ENCODE measurements at places on chromosomes 6 and 20.

- no peak for DNase-seq
Measured at GRCh38 chr20:37209661-37210314, 30.4 kb upstream of the MROH8 start.

DNA sequence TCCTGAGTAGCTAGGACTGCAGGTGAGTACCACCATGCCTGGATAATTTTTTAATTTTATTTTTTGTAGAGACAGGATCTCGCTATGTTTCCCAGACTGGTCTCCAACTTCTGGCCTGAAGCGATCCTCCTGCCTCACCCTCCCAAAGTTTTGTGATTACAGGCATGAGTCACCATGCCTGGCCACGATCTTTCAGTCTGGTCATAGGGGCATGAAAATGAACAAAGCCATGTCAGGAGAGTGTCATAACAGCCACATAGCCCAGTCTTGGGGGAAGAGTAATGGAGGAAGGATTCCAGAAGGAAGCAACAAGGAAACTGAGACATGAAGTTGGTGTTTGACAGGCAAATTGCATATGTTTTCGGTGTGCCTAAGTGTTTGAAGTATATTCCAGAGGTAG lies 17.0 kb upstream of the SNX3 start:
- no peak for DNase-seq

GRCh38 chr6:13302751-13303667 lies 25.3 kb downstream of the TBC1D7 start:
- peak; percentile 98 for DNase-seq

GRCh38 chr6:6590530-6590929 lies 2.0 kb downstream of the LY86 start:
- no peak for DNase-seq

GRCh38 chr20:654417-654750 lies 1.4 kb upstream of the SRXN1 start:
- DNase-seq: no peak

DNA sequence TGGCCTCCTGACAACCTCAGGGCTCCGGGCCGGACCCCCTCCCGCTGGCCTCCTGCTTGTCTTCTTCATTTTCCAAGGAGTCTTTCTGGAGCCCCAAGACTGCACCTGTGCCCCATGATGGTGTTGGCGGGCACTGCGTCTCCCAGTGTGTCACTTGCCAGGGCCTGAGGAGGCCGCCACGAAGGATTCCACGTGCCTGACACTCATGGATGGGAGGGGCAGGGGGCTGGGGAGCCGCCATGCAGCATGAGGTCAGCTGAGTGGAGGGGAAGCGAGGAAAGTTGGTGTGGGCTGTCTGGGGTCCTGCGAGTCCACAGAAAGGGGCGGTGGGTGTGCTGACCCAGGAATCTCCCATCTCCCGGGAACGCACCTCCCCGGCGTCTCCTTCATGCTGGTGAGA lies 165.7 kb downstream of the SMOC2 start:
- no peak for DNase-seq

DNA sequence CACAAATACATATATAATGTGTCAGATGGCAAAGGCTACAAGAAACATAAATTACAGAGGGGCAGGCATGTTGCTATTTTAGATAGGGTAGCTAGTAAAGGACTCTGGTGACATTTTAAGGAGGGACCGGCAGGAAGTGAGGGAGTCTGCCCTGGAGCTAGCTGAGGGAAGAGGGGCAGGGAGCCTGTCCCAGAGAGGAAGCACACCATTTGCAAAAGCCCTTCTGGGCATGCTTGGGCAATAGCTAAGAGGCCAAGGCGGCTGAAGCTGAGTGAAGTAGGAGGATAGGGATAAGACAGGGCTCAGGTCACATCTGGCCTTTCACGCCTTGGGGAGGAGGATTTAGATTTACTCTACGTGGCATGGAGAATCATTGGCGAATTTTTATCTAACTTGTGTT lies 96.2 kb downstream of the RTN4IP1 start:
- DNase-seq: no peak

DNA sequence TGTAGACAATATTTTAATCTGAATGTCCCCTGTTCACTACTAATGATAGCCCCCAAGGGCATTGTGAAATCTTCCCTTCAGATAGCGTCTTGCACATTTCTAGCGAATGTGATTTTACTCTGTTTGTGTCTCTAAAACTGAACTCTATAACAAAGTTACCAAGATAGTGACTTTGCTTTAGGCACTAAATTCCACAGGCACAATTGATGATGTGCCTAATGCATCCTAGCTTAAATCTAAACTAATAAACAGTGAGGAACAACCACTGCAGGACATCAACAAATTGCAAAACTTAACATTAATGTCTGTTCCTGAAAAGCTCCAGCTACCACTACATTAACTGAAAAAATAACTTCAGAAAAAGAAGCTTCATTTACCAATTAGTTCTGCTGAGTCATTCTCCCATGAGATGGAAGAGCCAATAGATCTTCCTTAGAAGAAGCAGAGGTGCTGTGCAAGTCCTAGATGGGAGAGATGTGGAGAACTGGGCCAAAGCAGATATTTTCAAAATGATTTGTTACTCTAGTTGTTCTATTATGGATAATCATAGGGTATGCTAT lies 1065.0 kb downstream of the EPHA7 start:
- DNase-seq: no peak

DNA sequence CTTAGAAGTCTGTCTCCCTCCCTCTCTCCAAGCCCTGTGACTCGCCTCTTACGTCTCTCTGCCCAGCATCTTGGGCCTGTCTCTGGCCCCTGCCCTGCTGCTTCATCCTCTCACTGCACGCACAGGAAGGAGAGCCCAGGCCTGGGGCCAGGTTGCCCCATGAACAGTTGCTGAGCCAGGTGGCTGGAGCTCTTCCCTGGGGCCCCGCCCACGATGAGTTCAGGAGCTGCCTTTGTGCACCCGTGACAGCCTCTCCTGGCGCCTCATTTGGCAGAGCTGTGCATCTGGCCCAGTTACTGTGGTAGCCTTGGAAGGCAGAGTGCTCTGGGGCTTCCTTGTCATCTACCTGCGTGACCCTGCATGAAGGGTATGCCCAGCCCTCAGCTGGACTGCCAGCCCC lies 44.5 kb downstream of the SLC52A3 start:
- no peak for DNase-seq

DNA sequence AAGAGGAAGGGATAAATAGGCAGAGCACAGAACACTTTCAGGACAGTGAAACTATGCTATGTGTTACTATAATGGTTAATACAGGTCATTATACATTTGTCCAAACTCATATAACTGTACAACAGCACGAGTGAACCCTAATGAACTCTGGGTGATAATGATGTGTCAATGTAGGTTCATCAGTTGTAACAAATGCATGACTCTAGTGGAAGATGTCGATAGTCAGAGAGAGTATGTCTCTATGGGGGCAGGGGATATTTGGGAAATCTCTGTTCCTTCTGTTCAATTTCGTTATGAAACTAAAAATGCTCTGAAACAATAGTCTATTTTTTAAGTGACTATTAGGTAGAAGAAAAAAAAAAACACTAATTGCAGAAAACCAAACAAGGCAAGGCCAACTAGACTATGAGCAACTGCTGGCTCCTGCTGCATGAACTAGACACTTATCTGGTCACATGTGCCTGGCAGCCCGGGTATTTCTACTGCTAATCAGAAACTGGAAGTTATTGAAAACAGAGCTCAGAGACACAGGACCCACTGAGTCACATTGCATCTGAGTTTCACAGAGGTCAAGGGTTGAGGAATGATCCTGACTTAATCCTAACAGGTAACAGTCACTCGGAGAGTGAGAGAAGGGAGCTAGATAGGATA lies 97.9 kb downstream of the ISM1 start:
- DNase-seq: peak; percentile 2

GRCh38 chr6:111918825-111919224 lies 45.6 kb upstream of the FYN start:
- peak; percentile 90 for DNase-seq

DNA sequence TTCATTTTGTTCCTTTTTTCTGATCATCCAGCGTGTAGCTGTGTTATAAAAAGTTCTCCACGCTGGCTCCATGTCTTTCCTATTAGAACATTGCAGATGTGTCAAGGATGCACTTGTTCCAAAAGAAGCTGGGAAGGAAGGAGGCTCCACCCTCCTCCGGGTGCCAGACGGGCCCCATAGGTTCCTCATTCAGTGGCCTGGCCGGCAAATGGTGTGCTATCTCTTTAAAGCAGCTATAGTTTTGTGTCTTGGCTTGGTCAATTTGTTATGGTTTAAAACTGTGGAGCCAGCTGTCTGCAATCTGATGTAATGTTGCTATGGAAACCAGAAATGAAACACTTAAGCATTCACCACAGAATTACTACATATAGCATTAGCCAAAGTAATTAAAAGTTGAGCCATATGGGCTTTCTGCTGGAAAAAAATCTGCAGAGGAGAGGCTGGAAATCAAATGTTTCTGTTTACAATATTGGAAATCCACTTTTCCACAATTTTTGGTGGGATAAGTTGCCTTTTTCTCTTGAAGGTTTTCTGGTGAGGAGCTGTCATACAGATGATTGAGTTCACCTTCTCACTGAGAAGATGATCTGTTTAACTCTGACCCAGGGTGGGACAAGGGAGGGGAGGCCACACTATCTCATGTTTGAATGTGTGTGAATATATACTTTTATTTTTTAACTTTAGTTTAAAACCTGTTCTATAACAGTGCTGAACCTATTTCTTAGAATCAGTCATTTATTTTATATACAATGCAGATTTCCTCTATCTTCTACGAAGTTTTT lies 167.4 kb downstream of the SASH1 start:
- DNase-seq: peak; percentile 87

GRCh38 chr6:85576476-85576875 lies 17.2 kb downstream of the SNX14 start:
- DNase-seq: no peak

DNA sequence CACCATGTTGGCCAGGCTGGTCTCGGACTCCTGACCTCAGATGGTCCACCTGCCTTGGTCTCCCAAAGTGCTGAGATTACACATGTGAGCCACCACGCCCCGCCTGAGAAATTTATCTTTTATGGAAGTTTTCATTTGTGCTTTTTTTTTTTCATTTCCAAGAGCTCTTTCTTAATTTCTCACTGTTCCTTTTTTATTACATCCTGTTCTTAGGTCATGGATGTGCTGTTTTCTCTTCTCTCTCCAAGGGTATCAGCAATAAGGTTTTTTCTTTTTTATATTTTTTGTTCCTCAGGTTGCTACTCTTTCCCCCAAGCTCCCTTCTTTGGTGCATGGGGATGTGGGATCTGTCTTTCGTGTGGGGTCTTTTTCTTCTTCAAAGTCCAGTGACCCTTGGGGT lies 21.2 kb upstream of the LSM14B start:
- no peak for DNase-seq

GRCh38 chr6:13729891-13730290 lies 18.3 kb upstream of the RANBP9 start:
- peak; percentile 86 for DNase-seq

Data from AG08395 (cell line).